ENCODE measurements at places on chromosomes 11 and 22.

DNA sequence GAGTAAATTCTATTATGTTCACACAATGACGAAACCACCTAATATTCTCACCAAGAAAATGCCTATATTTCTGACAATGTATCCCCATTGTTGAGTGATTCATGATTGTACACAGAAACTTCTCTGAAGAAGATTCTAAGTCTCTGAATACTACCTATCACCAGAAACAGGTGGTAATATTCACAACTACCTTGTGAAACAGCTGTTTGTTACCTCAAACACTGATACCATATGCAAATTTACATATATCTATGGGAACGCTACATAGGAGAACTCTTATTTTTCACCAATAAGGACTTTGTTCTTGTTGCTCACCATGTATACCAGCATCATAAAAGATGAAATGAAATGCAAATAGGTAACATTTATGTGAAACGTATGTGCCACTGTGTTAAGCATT lies 59.3 kb downstream of the PDGFD start:
- no peak for DNase-seq

- DNase-seq: peak; percentile 56
Measured at GRCh38 chr22:37020192-37020479, 594 bp downstream of the MPST start.

- DNase-seq: peak; percentile 89
Measured at GRCh38 chr11:119338318-119338890, 2.3 kb downstream of the C1QTNF5 start.

GRCh38 chr11:65445604-65446445 lies 23.2 kb downstream of the NEAT1 start:
- DNase-seq: no peak

DNA sequence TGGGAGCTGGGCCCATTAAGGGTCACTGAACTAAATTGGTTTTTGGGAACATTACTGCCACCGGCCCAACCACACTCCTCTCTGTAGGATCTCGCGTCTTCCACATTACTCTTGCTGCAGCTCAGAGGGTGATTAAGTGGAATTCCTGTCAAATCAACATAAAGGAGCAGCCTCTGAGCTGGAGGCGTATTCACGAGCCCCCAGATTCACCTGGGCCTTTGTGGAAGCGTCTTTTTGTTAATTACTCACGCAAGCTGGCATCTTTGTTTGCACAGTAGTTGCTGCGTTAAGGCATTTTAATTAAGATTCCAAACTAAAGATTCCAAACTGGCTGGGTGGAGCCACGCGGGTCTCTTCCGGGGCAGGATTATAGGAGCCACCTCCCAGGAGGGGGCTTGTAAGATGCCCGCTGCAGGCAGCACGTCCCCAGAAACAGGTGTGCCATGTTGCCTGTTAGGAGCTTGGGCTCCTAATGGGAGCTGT lies 21.5 kb upstream of the RFPL3 start:
- no peak for DNase-seq

- DNase-seq: no peak
Measured at GRCh38 chr11:33323421-33323820, 66.2 kb downstream of the HIPK3 start.

- DNase-seq: no peak
Measured at GRCh38 chr11:101438126-101438525, 145.7 kb downstream of the TRPC6 start.

GRCh38 chr11:113119074-113119473 lies 157.9 kb downstream of the NCAM1 start:
- no peak for DNase-seq

- DNase-seq: no peak
Measured at GRCh38 chr11:69956669-69957190, 121.4 kb upstream of the ANO1 start.

- DNase-seq: peak; percentile 28
Measured at GRCh38 chr22:36332623-36333332, 55.0 kb downstream of the MYH9 start.

GRCh38 chr11:26070714-26071380 lies 261.1 kb upstream of the ANO3 start:
- DNase-seq: no peak

DNA sequence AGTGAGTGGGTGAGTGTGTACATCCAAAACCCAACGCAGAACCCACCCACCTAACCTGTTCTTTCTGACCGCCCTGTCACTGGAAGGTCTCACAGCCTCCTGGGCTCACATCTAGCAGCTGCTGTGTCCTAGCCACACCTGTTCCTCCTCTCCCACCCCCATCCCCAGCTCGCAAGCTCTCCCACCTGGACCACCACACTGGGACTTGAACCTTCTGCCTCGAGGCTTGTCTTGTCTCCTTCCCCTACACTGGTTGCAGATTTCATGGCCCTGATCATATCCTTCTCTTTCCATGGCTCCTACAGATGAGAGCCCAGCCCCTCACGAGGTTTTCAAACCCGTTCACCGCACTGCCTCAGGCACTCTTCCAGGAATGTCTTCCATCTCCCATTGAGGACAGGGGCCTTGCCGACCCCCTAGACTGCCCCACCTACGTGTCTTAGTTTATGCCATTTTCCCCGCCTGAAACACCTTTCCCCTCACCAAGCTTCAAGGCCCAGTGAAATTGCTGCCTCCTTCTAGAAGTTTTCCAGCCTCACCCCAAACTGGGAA lies 6.7 kb downstream of the IFITM10 start:
- no peak for DNase-seq

DNA sequence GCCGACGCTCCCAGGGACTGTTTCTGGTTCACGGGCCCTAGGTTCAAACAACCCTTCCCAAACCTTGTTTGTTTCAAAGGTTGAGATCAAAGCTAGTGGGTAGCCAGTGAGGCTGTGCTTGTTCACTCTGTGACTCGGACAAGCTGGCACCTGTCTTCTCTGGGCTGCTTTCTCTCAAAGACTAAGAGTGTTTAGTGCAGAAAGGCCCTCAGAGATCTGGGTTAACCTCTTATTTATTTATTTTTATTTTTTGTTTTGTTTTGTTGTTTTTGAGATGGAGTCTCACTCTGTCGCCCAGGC lies 13.0 kb upstream of the MALAT1 start:
- DNase-seq: no peak

DNA sequence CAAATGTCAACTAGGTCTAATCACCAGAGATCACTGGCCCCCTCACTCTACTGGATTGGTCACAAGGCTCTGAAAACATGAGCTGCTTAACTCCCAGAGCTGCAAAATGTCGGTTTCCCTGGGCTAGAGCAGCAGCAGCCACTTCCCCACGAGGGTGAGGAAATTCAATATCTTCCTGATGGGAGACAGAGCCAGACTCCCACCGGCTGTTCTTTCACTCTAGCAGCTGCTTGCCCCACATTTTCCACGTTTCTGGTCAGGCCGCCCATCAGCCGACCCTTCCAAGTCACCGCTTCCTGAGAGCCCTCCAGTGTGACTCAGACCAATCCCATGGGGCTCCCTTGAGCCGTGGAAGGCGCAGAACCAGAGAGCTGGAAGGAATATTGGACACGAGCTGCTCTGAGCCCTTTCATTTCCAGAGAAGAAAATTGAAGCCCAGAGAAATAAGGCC lies 227.0 kb downstream of the ADAMTS15 start:
- no peak for DNase-seq

GRCh38 chr11:48098024-48098423 lies 117.7 kb downstream of the PTPRJ start:
- no peak for DNase-seq

DNA sequence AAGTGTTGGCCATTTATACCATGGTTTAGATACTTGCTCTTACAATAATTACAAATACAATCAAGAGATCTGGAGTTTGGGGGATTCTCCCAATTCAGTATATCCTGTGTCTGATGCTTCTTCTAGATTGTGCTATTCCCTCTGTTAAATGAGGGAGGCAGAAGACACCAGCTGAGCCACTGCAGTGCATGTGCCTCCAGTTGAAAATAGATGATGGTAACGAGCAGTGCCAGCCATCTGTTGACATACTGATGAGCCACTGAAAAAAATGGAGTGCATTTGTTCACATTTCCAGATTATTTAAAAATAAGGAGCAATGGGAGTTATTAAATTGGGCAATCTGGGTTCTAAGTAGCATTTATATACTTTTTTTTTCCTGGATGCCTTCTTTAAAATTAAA lies 1428.0 kb upstream of the TENM4 start:
- DNase-seq: no peak

DNA sequence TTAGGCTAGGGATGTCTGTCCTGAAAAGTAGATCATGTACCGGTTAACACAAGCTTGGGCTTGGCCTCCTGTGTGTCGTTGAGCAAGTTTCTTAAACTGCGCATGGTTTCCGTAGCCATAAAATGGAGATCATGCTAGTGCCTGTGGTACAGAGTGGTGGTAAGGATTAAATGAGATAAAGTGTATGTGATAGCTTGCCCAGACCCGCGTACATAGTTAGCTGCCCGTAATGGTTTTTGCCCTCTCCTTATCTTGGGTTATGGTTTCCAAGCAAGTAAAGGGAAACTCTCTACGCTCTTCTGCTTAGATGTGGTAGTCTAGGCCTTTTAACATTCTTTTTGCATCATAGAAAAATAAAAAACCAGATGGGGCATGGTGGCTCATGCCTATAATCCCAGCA lies 11.0 kb upstream of the PTPRJ start:
- DNase-seq: no peak

DNA sequence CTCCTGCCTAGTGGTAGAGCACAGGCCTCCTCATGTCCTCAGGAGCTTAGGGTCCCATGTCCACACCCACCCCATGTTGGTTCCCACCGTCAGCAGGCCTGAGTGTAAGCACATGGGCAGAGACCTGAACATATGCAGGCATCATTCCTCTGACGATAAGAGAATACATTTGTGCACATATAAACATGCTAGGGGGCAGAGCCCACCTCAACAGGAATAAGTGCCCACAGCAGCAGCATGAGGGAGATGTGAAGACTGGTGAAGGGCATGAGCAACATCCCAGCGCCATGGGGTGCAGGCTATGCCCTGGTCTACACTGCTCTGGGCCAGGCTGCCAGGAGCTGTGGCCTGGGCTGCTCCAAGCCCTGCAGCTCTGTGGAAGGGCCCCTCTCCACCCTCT lies 16.9 kb downstream of the ADORA2A start:
- no peak for DNase-seq

DNA sequence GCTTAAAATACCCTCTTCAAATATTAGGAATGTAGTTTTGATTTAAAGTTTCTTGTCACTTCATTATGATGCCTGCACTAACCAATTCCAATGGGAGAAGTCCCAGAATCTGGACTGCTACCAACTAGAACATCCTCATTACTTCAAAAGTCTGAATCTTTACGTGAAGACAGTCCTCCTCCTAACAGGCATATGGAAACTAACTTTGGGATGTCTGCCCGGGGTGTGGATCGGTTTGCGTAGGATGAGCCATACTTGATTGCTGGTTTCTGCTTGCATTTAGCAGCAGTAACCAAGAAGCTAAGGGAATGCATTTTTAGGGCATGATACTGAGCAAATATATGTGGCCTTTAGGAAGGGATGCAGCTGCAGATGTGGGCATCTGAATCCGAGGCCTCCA lies 177.1 kb downstream of the LRRC4C start:
- no peak for DNase-seq

DNA sequence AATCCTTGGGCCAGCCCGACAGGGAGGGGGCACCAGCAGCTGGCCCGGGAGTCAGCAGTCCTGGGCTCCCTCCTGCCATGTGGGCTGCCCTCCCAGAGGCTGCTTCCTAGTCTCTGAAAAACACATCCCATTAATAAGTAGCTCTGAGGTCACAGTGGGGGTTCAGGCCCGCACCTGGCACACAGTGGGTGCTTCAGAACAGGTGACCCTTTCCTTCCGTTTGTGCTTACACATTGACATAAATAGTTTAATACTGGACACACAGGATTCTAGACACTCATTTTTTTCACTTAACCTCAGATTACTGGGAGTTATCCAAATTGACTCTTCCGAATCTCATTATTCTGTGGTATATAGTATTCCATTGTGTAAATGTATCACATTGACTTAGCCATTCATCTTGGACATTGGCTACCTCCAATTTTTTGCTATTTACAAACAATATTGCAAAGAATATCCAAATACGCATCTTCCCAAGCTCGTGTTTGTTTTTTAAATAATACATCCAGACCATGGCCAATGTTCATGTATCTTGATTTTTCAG lies 474 bp upstream of the CHADL start:
- no peak for DNase-seq

DNA sequence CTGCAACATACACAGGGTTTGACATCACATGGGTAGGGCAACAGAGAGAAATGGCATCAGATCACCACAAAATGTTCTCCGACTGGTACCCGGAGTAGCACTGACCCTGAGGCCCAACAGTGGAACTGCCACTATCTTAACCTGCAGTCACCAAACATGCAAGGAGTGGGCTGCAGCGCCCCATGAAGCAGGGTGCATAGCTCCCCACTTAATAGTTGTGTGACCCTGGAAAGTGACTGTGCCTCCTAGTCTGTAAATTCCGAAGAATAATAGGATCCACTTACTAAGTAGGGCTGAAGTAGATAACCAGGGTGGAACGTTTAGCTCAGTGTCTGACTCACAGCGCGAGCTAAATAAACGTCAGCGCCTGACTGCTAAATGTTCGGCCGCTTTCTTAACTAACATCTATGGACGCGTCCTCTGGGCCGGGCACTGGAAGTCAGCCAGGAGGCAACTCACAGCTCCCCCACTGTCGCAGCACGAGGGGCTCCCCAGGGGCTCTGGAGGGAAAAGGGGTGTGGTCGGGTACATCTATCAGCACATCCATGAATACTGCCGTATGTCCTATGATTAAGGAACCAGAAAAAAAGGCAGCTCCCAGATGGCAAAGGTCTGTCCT lies 777 bp downstream of the LTO1 start:
- DNase-seq: no peak

DNA sequence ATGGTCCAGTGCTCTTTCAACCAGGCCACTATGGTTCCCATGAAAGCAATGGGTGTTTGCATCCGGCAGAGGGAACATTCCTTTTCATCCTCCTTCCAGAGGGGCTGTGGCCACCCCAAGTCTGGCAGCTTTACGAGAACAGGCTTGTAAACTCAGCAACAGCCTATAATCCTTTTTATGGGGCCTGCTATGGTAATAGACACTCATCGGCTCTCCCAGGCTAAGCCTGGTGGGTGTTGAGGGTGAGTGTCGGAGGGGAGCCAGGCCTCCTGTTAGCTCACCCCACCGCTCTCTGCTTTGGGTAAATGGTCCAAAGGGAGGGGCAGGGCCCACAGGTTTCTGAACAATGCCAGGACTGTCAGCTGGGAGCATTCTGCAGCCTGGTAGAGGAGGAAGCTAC lies 111.6 kb upstream of the CD82 start:
- DNase-seq: no peak

DNA sequence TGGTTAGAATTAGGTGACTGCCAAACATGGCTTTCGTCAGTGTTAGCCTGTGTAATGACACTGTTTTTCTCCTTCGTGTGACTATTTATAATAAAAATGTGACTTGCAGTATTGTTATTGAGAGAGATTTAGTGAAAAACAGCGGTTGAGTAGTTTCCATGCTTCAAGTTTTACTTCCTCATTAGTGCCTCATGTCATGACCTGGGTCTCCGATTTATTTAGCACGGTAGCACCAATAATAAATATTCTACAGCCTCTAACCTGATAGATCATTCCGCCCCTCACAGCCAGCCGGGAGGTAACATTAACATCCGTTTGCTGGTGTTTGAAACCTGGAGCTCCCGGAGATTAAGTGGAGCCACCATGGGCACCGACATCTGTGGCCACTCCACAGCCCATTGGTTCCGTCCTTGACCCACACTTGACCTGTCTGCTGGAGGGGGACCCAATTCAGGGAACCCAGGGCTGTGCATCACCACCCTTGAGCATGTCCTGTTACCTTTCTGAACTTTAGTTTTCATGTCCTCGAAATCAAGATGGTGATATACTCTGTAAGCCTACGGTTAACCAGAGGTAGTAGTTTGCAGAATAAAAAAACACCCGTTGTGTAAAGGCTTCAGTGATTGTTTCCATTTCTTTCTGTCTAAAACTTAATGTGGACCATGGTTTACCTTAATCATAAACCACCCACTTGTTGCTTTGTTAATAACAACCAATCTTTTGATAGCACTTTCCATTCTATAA lies 104.1 kb downstream of the ATXN10 start:
- no peak for DNase-seq

Measured in K562 (cell line).